ENCODE measurements at places on chromosomes 11 and 22. TPM values are rescaled to one million over a fixed set of nuclear protein-coding genes. Genes with fewer than 3 reads are reported as not detected.

The SERPING1 gene
- 15.0 TPM for total RNA-seq

The CCND1 gene
- 5.0 TPM for total RNA-seq

The E2F8 gene
- total RNA-seq: 0.63 TPM

The TEAD1 gene
- 41.9 TPM for total RNA-seq

The ACR gene
- not detected for total RNA-seq

The TIGD3 gene
- total RNA-seq: 3.8 TPM

Measured in parietal lobe (tissue), 2 donors.